ENCODE measurements at places on chromosomes 2 and 18. TPM values are rescaled to one million over a fixed set of nuclear protein-coding genes. Genes with fewer than 3 reads are reported as not detected.

The OLA1 gene
- 128 TPM for polyA plus RNA-seq

The ANTXR1 gene
- 94.4 TPM for polyA plus RNA-seq

The GPR39 gene
- 6.4 TPM for polyA plus RNA-seq

The HJURP gene
- 22.0 TPM for polyA plus RNA-seq
